Eye (tissue), 1 donor: ENCODE measurements at places on chromosomes 16 and 17.

GRCh38 chr16:82633964-82634600 is 7.3 kb downstream of the CDH13 start:
- DNase-seq: peak; percentile 79

DNA sequence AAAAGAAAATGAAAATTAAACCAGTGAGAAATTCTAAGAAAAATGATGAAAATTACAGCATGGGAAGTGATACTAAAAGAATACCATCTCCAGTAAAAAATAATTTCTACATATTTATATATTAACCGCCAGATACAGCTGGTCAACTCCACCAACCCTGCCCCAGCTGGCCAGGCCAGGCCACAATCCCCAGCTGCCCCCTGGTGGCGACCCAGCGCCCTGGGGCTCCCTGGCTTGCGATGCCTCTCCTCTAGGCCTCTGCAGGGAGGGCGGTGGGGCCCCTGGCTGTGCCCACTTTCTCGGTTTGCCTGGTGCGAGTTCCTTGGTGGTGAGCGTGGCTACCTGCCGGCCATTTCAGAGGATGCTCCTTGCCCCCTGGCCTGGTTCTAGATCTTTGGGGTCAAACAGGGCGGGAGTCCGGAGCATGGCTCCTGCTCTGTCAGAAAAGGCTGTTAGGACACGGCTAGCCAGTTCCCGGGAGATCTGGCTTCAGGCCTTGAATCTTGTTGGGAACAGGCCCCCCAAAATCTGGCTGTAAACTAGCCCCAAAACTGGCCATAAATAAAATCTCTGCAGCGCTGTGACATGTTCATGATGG is 14.5 kb downstream of the GLIS2 start:
- DNase-seq: peak; percentile 80

DNA sequence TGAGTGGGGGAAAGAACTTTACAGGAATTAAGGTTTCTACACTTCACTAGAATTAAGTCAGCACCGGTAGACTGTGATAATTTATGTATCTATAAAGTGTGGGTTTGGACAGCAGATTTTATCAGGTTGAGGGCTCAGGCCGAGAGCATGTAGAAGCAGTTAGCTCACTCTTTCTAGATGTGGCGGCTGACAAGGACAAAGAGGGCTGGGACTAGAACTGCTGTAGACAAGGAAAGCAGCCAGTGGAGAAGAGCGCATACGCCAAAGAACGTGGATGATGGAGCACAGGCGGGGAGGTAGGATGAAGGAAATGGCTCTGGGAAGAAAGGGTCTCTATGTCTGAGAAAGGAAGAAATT is 504 bp upstream of the GOSR1 start:
- no peak for DNase-seq

GRCh38 chr17:30222721-30223175 is 12.7 kb downstream of the SLC6A4 start:
- DNase-seq: peak; percentile 34

GRCh38 chr17:7479213-7480088 is at the start of gene ZBTB4:
Gene ZBTB4 (minus strand): TSS chr17:7479631. CDS start chr17:7466801, 12,830 bp downstream.
- DNase-seq: peak; percentile 86
